ENCODE measurements at places on chromosomes 1 and 21. TPM values are rescaled to one million over a fixed set of nuclear protein-coding genes. Genes with fewer than 3 reads are reported as not detected.
A peak's percentile ranks its signal among the peaks of the same experiment; 100 is the strongest.

- H3K27ac ChIP-seq = no peak overlapping the region
- no peak overlapping the region for H3K4me3 ChIP-seq
- H3K27me3 ChIP-seq = no peaks in the 10 kb centered on the region
- no peaks in the 10 kb centered on the region for H3K36me3 ChIP-seq
- DNase-seq = no peak
These were observed 78.7 kb upstream of the ATP1B1 start for GRCh38 chr1:169027607-169028320.

DNA sequence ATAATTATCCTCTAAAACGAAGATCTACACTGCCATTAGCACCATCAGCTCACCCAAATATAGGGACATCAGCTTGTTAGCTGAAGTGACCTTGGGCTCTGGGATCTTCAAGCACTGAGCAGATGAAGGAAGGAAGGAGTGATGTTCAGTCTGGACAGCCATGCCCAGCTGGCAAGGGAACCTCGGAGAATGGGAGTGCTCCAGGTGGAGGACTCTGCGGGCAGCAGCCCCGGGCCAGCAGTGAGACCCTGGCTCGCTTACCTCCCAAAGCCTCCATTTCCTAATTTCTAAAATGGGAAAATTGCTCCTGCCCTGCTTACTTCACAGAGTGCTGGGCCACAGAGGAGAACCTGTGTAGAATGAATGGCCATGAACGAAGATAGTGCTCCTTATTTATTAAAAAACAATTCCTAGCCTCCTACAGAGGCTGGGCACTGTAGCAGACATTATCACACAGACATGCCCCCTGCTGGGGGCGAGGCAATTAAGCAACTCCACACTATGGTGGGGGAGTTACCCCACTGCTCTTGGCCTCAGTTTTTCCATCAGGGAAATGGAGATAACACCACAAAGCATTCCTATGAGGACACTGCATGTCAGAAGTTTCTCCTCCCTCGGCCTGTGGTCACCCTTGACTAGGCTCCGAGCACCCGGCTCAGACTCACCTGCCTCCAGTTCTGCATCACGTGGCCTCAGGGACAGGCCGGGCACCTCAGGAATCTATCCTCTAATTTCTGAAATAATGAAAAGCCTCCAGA lies 117.6 kb downstream of the KCNN3 start:
- no peaks in the 10 kb centered on the region for H3K36me3 ChIP-seq
- DNase-seq = peak; percentile 41
- peaks cover 12% of the 10 kb centered on the region for H3K27me3 ChIP-seq
- peak overlapping the region; percentile 63 for H3K27ac ChIP-seq

DNA sequence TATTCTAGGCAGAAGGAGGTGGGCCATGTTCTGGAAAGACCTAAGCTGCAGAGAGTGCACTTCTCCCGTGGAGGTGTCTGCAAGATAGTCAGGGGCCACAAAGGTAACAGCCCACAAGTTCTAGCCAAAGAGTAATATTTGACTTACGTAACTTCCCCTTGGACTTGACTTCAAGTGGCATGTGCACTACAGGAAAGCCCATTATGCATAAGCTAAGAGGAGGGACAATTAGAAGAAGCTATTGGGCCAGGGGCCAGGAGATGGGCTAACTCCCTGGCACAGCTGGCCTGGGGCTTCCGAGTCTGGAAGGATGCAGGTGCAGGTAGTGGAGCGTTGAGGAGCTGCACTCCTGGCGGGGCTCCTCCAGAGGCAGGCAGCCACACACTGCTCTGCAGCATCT lies 58.3 kb downstream of the ERG start:
- H3K4me3 ChIP-seq = no peak overlapping the region
- H3K36me3 ChIP-seq = no peaks in the 10 kb centered on the region
- no peaks in the 10 kb centered on the region for H3K27me3 ChIP-seq
- H3K4me1 ChIP-seq = peaks cover 22% of the 10 kb centered on the region
- no peak for DNase-seq
- no peak overlapping the region for H3K27ac ChIP-seq

DNA sequence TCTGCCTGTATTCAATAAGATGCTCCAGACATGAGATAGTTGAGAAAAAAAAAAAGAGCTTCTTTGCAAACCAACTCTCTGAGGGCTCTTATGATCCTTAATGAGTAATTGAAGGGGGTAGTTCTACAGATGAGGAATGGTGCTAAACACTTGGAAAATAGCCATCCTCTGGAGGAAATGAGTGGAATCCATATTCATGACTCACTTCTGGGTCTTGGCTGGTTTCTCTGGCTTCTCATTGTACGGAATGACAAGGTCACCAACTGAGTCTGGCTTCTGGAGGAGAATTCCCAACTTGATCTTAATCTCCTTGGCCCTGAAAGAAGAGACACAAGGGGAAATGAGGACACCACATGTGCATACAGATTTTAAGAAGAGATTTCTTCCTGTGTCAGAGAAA lies 34.7 kb downstream of the RGS5 start:
- no peak for DNase-seq
- H3K27me3 ChIP-seq = no peaks in the 10 kb centered on the region
- H3K36me3 ChIP-seq = no peaks in the 10 kb centered on the region
- H3K27ac ChIP-seq = peak overlapping the region; percentile 58
- no peak overlapping the region for H3K4me3 ChIP-seq

CRYAA gene
- total RNA-seq = not detected

GRCh38 chr21:39048574-39048973 lies 134.7 kb downstream of the PSMG1 start:
- H3K27me3 ChIP-seq = no peaks in the 10 kb centered on the region
- H3K27ac ChIP-seq = no peak overlapping the region
- no peaks in the 10 kb centered on the region for H3K36me3 ChIP-seq
- DNase-seq = peak; percentile 7
- no peak overlapping the region for H3K4me3 ChIP-seq

ST6GALNAC5 gene
- 4.8 TPM for total RNA-seq

- no peaks in the 10 kb centered on the region for H3K4me1 ChIP-seq
- H3K36me3 ChIP-seq = peaks cover 8% of the 10 kb centered on the region
- H3K27me3 ChIP-seq = no peaks in the 10 kb centered on the region
- no peak overlapping the region for H3K4me3 ChIP-seq
These were observed 16.3 kb downstream of the SLC19A1 start for GRCh38 chr21:45525910-45526306.

GRCh38 chr1:210374600-210374953 lies 45.9 kb downstream of the HHAT start:
- no peak overlapping the region for H3K4me3 ChIP-seq
- H3K27me3 ChIP-seq = no peaks in the 10 kb centered on the region
- H3K27ac ChIP-seq = peak overlapping the region; percentile 6
- H3K4me1 ChIP-seq = no peaks in the 10 kb centered on the region
- no peaks in the 10 kb centered on the region for H3K36me3 ChIP-seq
- DNase-seq = no peak

DNA sequence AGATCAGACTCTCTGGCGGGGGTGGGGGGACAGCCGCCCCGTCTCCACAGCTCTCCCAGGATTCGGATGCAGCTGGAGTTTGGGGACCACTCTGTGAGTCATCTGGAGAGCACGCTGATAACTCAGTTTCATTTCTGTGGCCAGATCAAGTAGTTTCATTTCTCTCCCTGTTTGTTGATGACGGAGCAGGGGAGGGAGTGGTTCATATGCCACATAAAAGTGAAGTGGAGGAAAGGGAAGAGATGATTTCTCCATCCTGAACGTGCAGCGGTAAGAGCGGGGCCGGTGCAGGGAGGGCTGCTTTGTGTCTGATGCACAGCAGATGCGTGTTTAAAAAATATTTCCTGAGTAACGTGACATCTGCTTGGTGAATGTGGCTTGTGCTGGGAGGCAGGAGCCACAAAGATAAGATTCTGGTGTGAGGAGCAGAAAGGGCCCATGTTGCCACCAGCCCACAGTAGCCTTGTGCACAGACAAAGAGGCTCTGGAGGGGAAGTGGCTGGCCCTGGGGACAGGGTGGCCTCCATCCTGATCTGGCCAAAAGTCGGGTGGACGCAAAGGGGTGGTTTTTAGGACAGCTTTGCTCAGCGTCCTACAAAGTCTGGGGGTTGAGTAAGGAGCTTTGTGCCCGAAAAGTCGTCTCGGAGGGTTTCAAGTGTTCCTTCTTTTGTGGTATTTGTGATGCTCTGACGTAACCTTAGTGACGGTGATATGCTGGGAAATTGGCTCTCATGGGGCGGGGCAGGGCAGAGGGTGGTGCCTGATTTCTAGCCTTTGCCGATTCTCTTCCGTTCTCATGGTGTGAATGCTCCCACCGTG lies at the start of gene MX2:
MX2 (plus strand) TSS at position 242 of the 819 bp plus-strand sequence. CDS start 14,880 bp downstream, outside the sequence.
- peak within 1 kb of the TSS; percentile 31 for H3K4me3 ChIP-seq
- peaks cover 9% of the 10 kb centered on the region for H3K4me1 ChIP-seq
- no peaks in the 10 kb centered on the region for H3K27me3 ChIP-seq
- no peaks in the 10 kb centered on the region for H3K36me3 ChIP-seq

GRCh38 chr1:58888833-58889232 lies 105.0 kb upstream of the JUN start:
- no peaks in the 10 kb centered on the region for H3K27me3 ChIP-seq
- H3K36me3 ChIP-seq = no peaks in the 10 kb centered on the region
- H3K4me1 ChIP-seq = peaks cover 6% of the 10 kb centered on the region
- no peak overlapping the region for H3K27ac ChIP-seq

DNA sequence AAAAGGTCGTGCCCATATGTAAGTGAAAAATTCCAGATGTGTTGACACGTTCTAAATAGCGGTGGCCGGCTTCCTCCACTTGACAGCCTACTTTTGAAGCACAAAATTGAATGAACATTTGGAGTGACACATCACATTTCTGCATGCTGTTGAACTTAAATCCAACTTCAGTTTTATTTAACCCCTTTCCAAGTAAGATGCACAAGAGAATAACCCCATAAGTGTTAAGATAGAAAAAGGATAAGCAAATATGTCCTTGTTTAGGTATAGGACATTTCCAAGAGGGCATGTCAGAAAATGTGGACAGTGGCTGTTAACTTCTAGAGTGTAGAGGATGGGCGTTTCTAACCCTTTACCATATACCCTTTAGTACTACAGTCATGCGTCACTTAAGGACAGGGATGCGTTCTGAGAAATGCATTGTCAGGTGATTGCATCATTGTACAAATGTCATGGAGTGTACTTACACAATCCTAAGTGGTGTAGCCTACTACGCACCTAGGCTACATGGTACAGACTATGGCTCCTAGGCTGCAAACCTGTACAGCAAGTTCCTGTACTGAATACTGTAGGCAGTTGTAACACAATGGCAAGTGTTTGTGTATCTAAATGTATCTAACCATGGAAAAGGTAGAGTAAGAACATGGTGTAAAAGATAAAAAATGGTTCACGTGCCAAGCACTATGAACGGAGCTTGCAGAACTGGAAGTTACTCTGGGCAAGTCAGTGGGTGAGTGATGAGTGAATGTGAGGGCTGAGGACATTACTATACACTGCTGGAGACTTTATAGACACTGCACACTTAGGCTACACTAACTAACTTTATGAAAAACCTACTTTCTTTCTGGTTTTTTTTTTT lies 9.3 kb upstream of the FAM89A start:
- H3K4me3 ChIP-seq = no peak overlapping the region
- no peak overlapping the region for H3K27ac ChIP-seq
- no peak for DNase-seq
- peaks cover 8% of the 10 kb centered on the region for H3K4me1 ChIP-seq
- no peaks in the 10 kb centered on the region for H3K36me3 ChIP-seq
- H3K27me3 ChIP-seq = no peaks in the 10 kb centered on the region

GRCh38 chr1:109493805-109494539 lies at the start of gene CYB561D1:
Gene CYB561D1, plus strand, starts transcription at chr1:109494094. Its CDS starts 46 bp downstream, at chr1:109494140.
- H3K36me3 ChIP-seq = peaks cover 6% of the 10 kb centered on the region
- no peaks in the 10 kb centered on the region for H3K27me3 ChIP-seq
- DNase-seq = peak; percentile 92
- peak within 1 kb of the TSS; percentile 87 for H3K27ac ChIP-seq
- H3K4me1 ChIP-seq = peaks cover 44% of the 10 kb centered on the region

DNA sequence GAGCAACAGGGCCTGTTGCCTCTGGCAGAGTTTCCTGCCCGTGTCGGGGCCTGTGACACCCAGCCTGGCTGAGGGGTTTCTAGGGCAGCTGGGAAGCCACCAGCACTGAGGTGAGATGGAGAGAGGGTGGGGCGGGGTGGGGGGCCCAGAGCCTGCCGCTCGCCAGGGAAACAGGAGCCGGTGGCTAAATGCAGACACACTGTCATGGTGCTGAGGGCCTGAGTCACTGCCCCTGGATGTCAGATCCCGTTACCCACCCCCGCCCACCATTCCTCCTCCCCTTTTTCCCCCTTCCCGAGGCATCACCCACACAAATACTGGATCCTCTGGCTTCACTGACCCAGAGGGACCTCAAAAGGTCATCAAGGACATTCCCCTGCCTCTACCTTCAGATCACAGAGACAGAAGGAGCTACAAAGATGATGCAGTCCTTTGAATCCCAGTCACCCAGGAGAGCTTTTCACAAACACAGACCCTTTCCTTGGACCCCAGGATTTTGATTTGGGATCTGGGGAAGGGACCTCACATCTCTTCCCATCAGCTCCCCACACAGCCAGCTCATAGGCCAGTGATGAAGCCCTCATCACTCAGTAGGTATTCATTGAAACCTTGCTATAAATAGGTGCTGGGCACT lies 1.9 kb upstream of the HSPB7 start:
- H3K36me3 ChIP-seq = no peaks in the 10 kb centered on the region
- H3K27me3 ChIP-seq = no peaks in the 10 kb centered on the region
- peak; percentile 82 for DNase-seq
- peak overlapping the region; percentile 94 for H3K27ac ChIP-seq
- H3K4me1 ChIP-seq = peaks cover 46% of the 10 kb centered on the region
- no peak overlapping the region for H3K4me3 ChIP-seq

DNA sequence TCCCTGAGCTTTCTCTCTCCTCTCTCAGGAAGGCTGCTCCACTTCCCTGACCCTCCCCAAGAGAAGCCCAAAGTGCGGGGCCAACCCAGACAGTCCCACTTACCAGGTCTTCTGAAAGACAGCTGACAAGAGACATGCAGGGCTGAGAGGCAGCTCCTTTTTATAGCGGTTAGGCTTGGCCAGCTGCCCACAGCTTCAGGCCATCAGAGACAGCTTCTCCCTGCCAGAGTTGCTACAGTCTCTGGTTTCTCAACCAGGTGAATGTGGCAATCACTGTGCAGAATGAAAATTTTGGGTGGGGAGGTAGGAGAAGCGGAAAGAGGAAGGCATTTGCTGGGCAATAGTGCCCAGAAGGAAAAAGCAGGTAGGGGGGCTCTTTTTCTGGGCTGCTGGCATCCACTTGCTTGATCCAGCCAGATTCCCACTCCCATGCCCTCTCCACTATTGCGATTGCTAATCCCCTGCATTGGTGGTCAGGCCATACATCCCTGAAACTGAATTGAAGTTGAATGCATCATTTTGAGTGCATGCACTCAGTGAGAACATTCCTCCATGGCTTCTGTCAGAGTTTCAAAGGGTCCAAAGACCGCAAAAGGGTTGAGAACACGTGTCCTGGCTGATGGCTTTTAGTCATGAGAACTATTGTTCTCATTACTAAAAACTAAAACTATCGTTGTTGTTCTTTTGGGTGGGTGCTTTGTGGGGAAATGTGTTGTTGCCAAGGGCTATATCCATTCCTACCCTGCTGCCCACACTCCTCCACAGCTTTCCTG lies at the start of gene S100A8:
S100A8 (minus strand) TSS at position 136 of the 773 bp plus-strand sequence. CDS start 538 bp downstream, outside the sequence.
- H3K27ac ChIP-seq = no peak within 1 kb of the TSS
- H3K36me3 ChIP-seq = no peaks in the 10 kb centered on the region
- H3K4me1 ChIP-seq = no peaks in the 10 kb centered on the region

Measured in sigmoid colon (tissue), 7 donors.